ENCODE measurements at places on chromosomes 16 and 17. TPM values are rescaled to one million over a fixed set of nuclear protein-coding genes. Genes with fewer than 3 reads are reported as not detected.

NOS2 gene
- 0.22 TPM for total RNA-seq

PDIA2 gene
- total RNA-seq = 0.94 TPM

AIPL1 gene
- total RNA-seq = not detected

SNX20 gene
- 4.4 TPM for total RNA-seq

KRTAP17-1 gene
- total RNA-seq = not detected

ADAMTS18 gene
- total RNA-seq = 1.1 TPM

TBC1D3 gene
- not detected for total RNA-seq

SMIM5 gene
- 0.66 TPM for total RNA-seq

RRN3 gene
- total RNA-seq = 33.3 TPM

JPT1 gene
- 24.5 TPM for total RNA-seq

CCL7 gene
- not detected for total RNA-seq

RNF222 gene
- total RNA-seq = not detected

ZNF597 gene
- 2.5 TPM for total RNA-seq

OMG gene
- total RNA-seq = not detected

KRT25 gene
- not detected for total RNA-seq

EMP2 gene
- 38.1 TPM for total RNA-seq

CRYM gene
- not detected for total RNA-seq

KRT20 gene
- not detected for total RNA-seq

ACSM3 gene
- 0.66 TPM for total RNA-seq

SLX4 gene
- 3.2 TPM for total RNA-seq
